NCI-H187 (cell line): ENCODE measurements at places on chromosomes 4 and X.

DNA sequence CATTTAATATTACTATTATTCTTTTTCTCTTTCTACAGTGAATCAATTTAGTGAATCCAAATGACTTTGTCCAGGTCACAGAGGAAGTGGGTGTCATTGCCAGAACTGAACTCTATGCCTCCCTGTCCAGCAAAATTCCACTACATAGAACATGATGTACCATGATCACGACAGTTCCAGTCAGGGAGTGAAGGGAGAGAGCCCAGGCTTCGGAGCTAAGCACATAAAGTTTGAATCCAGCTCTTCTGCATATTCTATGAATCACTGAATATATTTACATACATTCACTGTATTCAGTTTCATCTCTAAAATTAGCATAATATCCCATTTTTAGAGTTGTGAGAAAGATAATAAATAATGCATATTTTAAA, 17.4 kb downstream of the ARHGEF38 start:
- DNase-seq: no peak

DNA sequence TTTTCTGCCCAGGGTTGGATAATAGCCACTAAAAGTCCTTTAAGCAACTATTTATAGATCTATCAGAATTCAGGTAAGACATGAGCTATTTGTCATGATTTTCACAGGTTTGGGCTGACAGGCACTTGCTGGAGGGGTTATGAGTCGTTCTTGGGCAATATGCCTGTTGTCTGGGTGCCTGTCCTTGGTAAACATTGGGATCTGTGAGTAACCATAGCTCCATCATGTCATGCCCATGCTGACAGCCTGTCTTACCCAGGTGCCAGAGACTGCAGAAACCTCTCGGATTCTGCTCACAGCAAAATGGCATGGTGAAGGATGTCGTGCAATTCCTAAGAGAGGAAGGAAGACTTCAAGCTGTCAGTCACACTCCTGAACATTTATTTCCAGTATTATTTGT, 116.0 kb upstream of the PUDP start:
- no peak for DNase-seq

DNA sequence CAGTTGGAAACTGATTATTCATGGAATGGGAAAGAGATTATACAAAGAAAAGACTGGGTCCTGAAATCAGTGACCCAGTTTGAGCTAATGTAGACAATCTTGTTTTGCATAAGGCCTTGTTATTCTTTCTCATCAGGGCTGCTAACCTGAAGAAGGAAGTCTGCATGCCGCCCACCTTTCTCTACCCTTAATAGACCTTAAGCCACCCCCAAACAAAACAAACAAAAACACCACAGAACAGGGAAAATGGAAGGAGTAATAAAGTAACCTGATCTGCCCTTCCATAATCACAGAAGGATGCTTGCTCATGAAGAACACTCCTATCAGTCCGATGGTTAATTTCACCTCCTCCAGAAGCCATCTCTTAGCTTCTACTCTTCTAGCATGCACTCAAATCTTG, 288.1 kb downstream of the FRMPD4 start:
- no peak for DNase-seq

DNA sequence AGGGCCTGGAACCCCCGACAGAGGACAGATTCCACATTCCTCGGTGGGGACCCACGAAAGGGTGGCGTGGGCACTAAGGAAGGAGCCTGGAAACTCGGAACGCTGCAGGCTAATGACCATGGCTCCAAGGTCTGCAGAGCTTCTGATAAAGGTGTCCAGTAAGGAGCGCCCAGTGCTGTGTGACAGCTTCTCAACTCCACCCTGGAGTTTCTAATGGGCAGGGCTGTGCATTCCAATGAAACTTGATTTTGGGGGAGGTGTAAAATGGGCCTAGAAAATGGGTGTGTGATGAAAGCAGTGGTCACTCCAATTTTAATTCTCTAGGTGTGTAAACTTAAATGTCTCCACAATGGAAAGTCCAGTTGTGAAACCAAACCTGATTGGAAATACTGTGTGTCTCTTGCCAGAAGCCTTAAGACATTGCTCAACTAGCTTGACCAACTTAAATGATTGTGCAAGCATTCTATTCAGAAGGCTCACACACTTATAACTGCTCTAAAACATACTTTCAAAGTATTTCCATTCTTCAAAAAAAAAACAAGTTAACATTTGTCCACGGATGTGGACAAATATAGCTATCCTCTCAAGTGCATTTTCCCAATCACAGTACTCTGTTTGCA, 52.1 kb downstream of the XAGE2 start:
- DNase-seq: no peak

DNA sequence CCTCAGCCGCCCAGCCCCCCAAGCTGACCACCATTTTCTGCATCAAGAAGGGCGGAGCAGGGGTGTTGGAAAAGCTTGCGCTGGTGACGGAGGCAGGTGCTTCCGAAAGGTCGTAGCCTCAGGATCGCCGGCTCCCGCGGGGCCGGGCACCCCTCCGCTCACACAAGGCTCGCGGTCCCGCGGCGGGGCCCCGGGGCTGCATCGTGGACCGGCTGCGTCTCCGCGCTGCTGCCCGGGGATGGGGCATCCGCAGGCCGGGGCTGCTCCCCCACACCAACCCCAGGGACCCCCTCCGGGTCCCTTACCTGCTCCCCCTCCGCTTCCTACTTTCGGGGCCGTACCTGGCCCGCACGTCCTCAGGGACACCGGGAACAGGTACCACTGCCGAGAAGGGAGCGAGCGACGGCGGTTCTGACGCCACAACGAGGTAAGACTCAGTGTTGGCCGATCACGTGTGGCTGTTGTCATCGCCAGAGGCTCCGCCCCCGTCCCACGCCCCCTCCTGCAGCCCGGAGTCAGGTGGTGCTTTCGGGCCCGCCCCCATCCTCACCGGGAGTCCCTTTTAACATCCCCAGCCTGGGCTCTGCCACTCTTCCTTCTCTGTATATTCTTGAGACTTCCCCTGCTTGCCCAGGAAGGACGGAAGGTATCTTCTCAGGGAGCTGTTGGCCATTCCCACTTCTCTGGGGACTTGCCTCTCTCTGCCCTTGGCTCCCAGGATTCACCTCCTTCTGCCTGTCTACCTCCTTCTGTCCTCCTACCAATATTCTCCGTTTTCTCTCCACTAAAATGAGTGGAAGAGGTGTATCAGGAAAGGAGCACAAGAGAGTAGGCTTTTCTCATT, at the start of gene BEX2:
BEX2 (minus strand) TSS at position 436 of the 844 bp plus-strand sequence. CDS start 1,014 bp downstream, outside the sequence.
- peak; percentile 66 for DNase-seq

DNA sequence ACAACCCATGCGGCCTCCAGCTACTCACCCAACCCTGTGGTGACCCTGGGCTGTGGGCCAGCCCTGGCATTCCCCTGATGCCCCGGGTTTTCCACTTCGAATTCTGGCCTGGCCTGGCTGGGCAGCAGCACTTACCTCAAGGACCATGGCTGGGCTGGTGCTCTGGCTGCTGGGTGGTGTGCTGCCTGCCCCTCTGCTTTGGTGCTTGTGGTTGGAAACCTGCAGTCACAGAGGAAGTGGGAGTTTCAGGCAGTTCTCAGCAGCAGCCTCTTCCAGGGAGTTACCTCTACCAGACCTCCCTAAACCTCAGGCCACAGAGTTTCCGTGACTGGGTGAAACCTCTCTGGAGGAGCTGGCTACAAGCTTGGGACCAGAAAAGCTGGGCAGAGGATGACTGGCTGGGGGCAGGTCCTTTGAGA, at the start of gene CXCR3:
CXCR3 (minus strand) TSS at position 209 of the 419 bp plus-strand sequence; CDS start at position 147, 62 bp downstream.
- no peak for DNase-seq

DNA sequence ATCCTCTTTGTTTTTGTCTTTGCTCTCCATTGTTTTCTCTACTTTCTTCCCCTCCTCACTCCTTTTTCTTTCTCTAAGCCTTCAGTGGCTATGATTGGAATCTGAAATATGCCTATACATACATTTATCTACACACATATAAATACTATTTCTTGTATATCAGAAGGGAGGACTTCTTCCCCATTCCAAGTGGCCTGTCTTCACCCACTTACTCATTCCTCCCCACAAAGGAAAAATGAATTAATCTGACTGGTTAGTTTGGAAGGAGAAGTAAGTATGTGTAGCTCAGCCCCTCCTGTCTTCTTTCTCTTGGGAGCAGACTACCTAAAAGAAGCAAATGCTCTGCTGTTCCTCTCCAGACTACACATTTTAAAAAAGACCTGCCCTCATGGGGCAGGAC, 17.7 kb downstream of the GUCY2F start:
- no peak for DNase-seq

DNA sequence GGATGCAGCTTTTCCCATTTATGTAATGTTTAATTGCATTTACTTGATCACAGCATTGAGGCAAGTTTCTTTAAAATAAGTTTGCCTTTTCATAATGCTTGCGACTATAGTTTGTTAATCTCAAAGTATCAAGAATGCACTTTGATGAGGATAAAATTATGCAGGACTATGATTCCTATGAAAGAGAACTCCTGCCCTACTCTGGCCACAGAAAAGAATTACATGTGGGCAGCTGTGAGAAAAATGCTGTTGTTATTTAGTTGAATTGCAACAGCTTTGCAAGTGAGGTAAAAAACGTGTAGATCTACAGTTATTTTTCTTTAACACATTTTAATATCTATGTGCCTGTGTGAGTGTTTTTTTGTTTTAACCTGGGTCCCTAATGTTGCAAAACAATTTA, 12.5 kb upstream of the OSTC start:
- DNase-seq: no peak

DNA sequence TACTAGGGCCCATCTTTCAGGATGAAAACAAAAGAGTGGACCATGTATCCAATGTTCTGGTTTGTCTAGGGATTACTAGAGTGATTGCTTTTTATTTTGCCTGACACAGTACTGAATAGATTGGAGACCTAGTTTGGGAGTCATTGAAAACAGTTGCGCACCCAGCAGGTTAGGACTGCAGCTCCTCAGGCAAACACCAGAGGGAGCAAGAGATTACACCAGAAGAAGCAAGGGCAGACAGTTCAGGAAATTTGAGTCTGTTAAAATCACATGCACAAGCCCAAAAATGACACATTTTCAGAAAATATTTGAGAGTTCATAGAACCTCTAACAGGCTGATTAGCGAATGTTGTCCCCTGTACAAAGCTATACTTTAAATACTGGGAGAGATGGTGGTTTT, 55.6 kb downstream of the CYLC1 start:
- DNase-seq: no peak

DNA sequence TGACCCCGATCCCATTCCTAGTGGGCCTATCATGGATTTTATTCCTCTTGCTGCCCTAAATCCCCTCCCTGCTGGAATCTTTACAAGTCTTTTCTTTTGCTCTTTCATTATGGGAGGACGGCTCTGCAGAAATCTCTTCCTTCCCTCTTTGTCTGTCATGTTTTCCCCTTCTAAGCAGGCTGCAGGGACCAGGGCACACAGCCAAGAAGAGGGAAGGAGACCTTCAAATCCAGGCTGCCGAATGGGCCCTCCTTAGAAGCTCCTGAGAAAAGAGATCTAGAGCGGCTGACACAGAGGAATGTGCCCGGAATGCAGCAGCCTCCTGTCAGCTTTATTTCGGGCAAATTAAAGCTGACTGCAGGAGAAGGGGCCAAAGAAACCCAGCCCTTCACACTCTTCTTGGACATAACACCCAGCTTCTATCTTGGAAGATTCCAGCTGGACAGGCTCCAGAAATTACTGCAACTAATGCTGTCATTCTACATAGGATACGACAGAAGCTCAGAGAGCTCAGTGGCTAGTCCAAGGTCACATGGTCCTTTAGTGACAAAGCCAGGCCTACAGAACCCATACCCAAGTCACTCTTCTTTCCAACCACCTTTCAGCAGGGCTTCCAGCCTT, 187.8 kb upstream of the NHS start:
- no peak for DNase-seq
